Activated T-helper 9 cell treated with anti-CD3 and anti-CD28 coated beads, Interleukin-2, amount 50 U/mL, for 16 hours (primary cell): ENCODE measurements at places on chromosomes 2 and 18.

GRCh38 chr2:17851731-17852585 lies 26.5 kb upstream of the KCNS3 start:
- no peak for DNase-seq

GRCh38 chr2:233438573-233439147 lies 84.4 kb downstream of the DGKD start:
- no peak for DNase-seq

GRCh38 chr2:127220768-127221527 lies 849 bp upstream of the CYP27C1 start:
- DNase-seq: no peak

DNA sequence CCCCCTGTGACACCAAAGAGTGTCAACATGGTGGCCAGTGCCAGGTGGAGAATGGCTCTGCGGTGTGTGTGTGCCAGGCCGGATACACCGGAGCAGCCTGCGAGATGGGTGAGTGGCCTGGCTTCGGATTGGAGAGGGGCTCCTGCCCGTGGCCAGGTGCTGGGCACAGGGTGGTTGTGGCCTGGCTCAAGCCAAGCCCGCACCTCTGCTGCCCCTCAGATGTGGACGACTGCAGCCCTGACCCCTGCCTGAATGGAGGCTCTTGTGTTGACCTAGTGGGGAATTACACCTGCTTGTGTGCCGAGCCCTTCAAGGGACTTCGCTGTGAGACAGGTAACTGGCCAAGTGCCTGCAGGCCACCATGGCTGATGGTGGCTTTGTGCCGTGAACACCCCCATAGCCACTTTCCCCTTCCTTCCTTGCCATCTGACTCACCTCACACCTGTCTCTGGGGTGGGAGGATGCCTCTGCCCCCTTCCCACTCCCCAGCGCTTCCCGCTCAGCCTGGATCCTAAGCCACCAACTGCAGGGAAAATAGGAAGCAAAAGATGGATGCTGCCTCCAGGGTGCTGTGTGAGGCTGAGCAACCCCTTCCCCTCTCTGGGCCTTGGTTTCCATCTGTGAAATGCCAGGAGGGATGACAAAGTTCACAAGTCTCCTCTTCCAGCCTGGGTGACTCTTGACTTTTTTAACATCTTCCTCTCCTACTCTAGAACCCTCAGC lies 41.8 kb downstream of the SNED1 start:
- no peak for DNase-seq

GRCh38 chr2:96131152-96131812 lies 7.0 kb downstream of the ASTL start:
- DNase-seq: no peak

DNA sequence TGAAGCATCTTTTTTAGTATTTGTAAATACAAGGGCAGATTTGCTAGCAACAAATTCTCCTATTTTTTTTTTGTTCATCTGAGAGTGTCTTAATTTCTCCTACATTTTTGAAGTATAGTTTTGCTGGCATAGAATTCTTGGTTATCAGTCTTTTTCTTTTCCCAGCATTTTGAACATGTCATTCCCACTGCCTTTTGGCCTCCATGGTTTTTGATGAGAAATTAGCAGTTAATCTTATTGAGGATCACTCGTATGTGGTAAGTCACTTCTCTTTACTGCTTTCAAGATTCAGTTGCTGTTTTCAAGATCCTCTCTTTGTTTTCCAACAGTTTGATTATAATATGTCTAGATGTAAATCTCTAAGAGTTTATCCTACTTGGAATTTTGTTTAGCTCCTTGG lies 16.9 kb upstream of the RNF149 start:
- DNase-seq: no peak

- no peak for DNase-seq
Measured at GRCh38 chr2:42585779-42586178, 17.3 kb downstream of the MTA3 start.
